ENCODE measurements at places on chromosomes 6 and 20.

DNA sequence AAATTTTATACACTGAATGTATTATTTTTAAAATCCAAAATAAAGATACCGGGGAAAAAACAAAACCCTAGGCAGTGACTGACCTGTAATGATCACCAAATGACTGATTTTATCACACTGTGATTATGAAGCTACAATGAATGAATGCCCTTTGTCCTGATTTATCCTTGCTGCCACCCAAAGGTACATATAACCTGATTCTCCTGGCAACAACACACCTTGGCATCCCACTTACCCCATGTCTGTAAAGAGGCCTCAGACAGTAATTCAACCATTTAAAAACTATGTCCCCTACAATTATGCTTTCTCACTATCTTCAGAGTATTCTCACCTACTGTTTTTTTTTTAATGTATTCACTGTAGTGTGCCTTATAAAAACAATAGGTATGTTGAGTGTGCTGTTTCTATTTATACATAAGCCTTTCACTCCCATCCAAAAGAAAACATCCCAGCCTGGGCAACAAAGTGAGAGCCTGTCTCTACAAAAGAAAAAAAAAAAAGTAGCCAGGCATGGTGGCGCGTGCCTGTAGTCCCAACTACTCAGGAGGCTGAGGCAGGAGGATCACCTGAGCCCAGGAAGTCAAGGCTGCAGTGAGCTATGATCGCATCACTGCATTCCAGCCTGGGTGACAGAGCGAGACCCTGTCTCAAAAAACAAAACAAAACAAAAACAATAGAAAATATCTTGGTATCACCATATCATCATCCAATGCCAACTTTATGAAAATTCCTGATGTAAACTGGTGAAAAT, 21.7 kb downstream of the B4GALT5 start:
- no peak for DNase-seq

DNA sequence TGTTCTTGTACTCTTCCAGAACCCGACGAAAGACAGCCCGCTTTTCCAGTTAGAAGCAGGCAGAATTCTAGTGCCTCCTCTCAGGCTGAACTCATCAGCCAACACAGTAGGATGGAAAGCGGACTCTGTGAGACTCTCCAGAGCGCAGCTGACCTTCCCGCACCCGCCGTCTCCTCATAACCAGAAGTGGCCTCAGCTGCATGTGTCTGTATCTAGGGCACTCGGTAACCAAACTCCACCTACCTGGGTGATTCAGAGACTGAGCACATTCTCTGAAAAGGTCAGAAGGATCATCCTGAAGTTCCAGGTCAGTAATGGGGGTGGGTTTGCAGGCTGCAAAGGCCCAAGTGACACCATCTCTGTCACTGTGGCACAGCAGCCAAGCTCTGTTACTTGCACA, 66.7 kb upstream of the NFATC2 start:
- DNase-seq: no peak

DNA sequence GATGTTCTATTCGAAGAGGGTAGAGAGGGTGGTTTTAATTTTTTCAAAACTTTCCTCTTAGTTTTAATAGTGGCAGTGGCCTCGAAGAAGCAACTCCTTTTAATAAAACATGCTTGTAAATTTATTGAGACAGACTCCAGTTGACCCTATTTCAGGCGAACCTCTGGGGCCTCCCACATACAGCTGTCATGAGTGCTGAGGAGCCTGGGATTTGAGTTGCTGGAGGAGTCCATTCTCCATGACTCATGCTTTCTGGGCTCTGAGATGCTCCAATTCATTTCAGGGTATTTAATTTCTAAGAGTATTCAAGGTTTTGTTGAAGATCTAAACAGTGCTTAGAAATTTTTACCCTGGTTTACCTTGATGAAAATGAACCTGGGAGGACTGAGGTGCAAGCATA, 580.4 kb downstream of the CBLN4 start:
- no peak for DNase-seq

DNA sequence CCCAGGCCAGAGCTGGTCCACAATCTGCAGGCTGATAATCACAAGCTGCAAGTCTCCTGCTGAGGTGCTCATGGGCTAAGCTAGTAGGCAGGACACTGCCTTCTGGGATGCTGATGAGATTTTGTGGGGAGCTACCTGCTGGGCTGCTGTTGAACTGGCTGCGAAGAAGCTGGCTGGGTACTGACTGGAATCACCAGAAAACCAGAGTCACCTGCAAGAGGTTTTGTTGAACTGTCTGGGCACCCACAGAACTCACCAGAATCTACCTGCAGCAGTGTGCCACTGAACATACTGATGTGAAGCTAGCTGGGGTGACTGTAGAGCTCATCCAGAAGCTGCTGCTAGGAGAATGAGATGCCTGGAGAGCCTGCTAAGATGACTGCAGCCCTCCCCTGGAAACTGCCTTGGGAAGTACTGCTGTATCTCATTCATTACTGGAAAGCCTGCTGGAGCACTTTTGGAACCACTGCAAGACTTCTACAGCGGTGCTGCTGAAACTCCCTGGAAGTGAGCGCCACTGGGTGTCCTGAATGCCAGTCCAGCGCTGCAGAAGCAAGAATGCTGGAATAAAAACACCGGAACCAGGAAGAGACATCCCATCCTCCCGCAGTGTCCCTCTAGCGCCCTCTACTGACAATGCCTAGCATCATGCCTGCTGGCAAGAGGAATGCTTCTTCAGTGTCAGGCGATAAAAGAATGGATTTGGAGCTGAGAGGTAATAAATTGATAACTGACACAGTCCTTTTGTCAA, 64.9 kb upstream of the ARHGAP18 start:
- DNase-seq: no peak

GRCh38 chr20:31930779-31931178, 21.1 kb downstream of the PDRG1 start:
- no peak for DNase-seq

All from bone marrow (tissue), 2 donors.